NCI-H446 treated with DMSO at 0.1 percent for 48 hours (cell line): ENCODE measurements at places on chromosomes 7 and 10.

DNA sequence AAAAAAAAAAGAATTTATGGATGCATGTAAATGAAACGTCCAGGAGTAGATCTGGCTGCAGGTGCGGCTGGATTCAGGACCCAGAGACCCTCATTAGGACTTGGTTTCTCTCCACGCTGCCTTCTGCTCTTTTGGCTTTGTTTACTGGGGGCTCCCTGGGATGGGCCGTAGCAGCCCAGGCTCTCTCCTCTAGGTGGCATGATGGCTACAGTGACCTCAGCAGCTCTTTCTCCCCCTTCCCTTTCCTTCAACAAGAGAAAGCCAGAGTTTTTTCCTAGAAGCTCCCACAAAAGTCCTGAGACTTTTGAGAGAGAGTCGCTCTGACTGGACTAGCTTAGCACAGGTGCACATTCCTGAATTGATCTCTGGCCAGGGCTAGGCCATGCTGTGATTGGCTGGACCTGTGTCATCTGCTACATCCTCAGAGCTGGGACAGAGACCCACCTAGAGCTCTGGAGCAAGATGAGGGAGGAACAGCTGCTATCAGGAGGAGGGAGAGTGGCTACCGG is 67.8 kb upstream of the PDCD4 start:
- DNase-seq, result no peak

DNA sequence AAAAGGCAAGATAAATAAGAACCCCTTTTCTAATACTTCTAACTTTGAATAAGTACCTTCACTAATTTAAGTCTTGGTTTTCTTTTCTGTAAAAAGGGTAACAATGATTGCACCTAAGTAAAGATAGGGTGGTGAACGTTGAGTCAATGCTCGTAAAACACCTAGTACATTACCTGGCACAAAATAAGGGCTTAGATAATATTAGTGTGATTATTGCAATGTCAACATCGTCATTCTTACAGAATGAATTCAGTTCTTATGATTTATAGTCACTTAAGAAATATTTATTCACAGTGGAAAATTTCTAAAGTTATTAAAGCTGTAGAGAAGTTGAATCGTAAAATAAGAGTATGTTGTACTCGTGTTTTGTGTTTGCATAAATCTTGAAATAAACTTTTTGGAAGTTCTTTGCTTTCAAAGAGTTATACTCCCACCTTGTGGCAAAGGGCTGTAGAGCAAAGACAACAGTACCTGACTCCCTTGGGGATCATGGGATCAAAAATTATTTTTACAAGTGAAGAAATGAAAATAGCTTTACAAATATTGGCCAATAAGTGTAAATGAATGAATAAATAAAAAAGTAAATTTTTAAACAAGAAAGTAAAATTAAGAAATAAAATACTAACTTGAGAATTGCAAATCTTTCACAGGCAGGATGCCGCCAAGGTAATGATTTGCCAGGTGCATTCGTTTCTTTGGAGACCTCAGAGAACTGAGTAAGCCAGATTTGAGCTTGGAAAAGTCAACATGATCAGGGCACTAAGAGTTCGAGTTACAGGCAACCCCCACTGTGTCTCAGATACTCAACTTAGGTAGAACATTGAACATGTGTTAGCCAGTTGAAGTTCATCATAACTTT is 285.8 kb upstream of the CACNA2D1 start:
- peak; percentile 23 for DNase-seq

- DNase-seq, result no peak
These were observed 1047.1 kb downstream of the NRG3 start for GRCh38 chr10:82922046-82922445.

- no peak for DNase-seq
These were observed 1.2 kb downstream of the SCIN start for GRCh38 chr7:12571691-12572090.

- peak; percentile 42 for DNase-seq
These were observed 1107.2 kb downstream of the NRG3 start for GRCh38 chr10:82982110-82982608.

- no peak for DNase-seq
These were observed 9.2 kb downstream of the FOXL3 start for GRCh38 chr7:299169-299568.

- no peak for DNase-seq
These were observed 271.3 kb upstream of the CNTNAP2 start for GRCh38 chr7:145845345-145845744.

- no peak for DNase-seq
These were observed 26.7 kb upstream of the CRHR2 start for GRCh38 chr7:30708983-30709382.

DNA sequence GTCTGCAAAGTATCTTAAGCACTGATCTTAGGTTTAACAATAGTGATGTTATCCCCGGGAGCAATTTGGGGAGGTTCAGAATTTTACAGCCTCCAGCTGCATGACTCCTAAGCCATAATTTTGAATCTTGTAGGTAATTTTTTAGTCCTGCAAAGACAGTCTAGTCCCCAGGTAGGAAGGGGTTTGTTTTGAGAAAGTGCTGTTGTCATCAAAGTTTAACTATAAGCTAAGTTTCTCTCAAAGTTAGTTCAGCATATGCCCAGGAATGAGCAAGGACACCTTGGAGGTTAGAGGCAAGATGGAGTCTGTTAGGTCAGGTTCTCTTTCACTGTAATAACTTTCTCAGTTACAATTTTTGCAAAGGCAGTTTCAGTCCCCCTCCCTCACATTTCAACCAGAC is 79.0 kb upstream of the LRGUK start:
- DNase-seq, result no peak

GRCh38 chr10:33382216-33382600 is 47.7 kb upstream of the NRP1 start:
- no peak for DNase-seq

- peak; percentile 51 for DNase-seq
These were observed 116.1 kb downstream of the RNF216 start for GRCh38 chr7:5665094-5666025.

DNA sequence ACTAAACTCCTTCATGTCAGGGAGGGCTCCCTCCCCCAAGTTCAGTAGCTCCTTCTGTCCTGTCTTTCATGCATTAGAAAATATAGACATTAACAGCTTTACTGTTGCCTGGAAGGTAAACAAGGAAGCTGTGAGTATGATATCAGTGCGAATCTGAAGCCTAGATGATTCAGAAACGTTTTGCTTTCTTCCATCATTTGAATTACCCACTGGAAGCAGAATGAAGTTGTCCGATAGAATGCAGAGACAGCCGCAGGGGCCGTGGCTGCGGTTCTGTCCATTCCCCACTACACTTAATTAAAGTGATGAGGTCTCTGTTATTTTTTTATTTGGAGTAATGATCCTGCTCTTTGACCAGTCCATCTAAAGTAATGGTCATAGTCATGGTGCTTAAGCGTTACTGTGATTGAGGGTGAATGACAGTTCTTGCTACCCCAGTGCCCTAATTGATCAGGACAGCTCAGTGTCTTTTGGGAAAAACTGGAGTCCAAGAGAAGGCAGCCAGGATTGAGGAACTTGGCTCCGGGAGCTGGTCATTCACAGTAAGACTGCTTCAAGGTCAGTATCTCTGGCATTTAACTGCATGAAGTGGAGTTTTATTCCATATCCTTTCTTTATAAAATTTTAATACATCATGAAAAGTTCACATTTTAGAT is 69.9 kb downstream of the PTPRE start:
- DNase-seq, result no peak

- no peak for DNase-seq
These were observed 43.0 kb downstream of the KCNH2 start for GRCh38 chr7:150935149-150935548.

- DNase-seq, result no peak
These were observed 190.9 kb upstream of the LYZL2 start for GRCh38 chr10:30820261-30820991.

DNA sequence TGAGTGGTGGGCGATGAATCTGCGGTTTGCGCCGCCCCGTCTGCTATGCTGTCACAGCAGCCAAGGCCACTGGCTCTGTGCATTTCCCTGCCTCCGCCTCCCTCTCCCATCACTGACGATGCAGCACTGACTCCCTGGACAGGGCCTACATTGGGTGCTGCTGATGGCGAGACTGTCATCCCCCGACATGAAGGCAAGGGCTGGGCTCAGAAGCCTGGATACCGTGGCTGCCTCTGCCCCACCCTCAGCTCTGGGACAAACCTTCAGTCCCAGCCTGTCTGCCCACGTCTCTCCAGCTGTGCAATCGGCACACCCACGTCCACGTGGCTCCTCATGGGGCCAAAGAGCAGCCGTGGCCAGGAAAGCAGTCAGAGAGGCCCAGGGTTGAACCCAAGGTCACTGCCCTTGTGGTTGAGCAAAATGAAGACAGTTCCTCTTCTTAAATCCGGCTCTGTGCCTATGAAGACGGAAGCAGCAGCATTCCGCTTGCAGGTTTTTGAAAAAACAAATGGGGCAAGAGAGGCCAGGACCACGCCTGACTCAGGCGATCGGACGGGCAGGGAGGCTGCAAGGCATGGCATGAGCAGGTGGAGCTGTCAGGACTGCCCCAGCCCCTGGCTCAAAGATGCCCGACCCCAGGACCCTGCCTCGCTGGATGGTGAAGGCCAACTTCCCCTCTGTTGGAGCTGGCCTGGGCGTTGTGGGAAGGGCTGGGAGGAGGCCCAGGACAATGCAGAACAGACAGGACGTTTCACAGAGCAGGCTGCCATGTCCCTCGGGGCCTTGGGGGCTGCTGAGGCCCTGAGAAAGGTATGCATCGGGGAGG is 517.5 kb downstream of the DNAJB6 start:
- no peak for DNase-seq

DNA sequence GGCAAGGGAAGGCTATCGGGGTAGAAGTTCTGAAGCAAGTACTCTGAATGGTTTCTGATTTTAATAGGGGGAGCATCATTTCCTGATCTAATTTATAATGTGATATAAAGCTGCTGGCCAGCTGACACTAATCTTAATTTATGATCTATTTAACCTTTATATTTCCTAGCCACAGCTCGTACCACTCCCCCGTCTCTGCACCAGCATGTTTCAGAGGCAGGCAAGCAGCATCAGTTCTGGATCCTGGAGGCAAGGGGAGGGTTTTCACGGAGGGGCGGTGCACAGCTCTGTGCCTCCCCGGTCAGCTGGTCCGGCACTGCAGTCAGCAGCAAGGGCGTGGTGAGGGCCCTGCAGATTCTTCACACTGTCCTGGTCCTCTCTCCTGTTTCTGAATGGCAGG is 30.0 kb downstream of the MGMT start:
- no peak for DNase-seq

GRCh38 chr7:51366930-51367613 is 50.5 kb upstream of the COBL start:
- peak; percentile 42 for DNase-seq

DNA sequence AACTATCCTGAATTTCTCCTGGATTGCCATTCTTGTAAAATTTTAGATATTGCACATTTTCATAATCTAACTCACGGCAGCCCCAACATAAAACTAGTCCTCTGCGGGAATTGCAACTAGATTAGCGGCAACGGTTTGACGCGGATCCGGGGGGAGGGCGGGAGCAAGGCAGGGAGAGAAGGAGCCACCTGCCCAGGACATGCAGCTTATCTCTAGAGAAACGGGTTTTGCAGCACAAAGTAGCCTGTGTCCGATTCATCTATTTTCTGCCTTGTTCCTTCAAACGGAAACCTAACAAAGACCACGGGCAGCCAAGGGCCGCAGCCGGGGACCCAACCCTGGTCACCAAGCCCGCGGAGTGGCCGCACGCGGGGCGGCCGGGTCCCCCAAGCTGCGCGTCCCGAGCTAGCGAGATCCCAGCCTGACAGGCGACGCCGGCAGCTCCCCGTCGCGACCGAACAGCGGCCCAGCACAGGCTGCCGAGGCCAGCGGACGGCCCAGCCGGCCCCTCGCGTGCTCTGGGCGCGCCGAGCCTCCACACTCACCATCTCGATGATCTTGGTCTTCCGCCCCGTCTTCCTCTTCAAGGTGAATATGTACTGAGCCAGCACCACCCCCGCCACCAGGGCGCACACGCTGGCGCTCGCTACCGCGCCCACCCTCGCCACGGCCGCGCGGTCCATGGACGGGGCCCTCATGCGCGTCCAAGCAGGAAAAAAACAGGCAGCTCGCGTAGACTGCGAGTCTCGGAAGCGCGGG is at the start of gene NT5C3A:
Gene NT5C3A (minus strand): TSS at position 754 of the 759 bp plus-strand sequence. CDS start 71 bp downstream, at position 683.
- no peak for DNase-seq

DNA sequence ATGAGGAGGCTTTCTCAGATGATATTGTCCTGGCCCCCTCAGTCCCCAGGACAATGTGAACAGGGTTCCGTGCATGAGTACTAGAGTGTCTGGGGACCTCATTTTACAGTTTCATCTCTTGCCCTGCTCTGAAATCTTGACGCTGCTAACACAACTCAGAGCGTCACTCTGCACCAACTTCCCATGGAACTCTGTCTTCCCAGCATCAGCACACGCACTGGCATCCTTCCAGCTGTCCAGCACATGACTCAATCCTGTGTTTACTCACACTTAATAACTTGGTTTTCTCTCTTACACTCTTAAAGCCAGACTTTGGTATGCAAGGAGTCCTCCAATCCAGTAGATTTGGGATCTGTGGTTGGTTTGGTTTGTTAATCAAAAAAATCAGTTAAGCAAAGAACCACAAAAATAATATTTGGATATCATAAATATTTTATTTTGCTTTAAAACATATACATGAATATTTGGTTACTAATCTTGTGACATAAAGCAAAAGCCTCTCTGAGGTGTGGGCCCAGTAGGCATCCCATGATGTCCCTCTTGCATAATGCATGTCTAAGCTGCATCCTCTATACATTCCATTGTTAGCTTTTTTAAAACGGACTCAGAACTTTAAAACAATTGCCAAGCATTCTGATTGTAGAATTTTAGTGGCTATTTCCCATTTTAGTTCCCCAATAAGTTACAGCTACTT is 131.0 kb downstream of the CXCL12 start:
- DNase-seq, result no peak

DNA sequence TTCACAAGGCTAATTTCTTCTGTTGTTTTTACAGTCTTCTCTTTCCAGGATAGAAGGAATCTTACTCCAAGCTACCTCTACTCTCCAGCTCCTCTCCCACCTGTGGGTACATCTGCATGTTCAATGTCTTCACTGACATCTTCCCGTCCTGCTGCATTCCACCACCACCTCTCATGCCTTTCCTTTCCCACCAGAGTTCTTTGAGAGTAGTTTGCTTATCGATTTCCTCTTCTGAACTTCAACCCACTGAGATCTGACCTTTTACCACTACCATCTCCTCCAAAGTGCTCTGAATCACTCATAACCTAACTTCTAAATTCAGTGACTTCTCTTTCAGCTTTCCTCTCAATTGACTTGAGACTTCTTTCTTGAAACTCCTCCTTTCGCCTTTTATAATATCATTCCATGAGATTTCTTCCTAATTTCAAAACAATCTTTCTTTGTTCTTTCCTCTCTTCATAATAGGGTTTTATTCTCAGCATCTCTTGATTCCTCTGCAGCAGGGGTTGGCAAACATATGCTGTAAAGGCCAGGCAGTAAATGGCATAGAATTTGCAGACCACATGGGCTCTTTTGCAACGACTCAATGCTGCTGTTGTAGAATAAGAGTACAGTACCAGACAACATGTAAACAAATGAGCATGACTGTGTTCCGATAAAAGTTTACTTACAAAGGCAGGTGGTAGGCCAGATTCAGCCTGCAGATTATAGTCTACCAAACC is 22.1 kb downstream of the ACSL5 start:
- DNase-seq, result no peak

DNA sequence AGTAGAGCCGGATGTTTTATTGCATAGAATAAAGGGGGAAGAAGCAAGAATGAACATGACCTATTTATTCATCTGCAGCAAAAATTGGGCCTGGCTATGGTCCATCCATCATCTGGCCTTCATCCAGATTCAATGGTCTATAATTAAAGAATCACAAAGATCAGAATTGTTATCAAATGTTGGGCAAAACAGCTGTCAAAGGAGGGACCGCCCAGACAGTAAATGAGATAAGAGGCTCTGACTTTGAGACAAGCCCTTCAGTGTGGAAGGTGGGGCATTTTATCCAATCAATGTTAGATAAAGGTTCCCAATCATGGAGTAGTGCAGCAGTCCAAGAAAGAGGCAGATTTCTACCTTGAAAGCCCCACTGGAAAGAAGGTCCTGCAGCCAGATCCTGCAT is 153.5 kb downstream of the PARD3 start:
- no peak for DNase-seq
